Stimulated activated CD8-positive, alpha-beta memory T cell treated with anti-CD3 and anti-CD28 coated beads, Interleukin-4, amount 100 ng/mL, for 1 hour (primary cell): ENCODE measurements at places on chromosomes 2 and 18.

- DNase-seq = no peak
Measured at GRCh38 chr2:88126772-88127637, 857 bp downstream of the FABP1 start.

- DNase-seq = no peak
Measured at GRCh38 chr2:27831279-27832050, 58.7 kb downstream of the RBKS start.

GRCh38 chr2:71941726-71942525, 205.7 kb downstream of the CYP26B1 start:
- DNase-seq = no peak

- no peak for DNase-seq
Measured at GRCh38 chr2:202771336-202771735, 100.2 kb downstream of the ICA1L start.

GRCh38 chr2:101251844-101252407, 760 bp upstream of the CNOT11 start:
- DNase-seq = peak; percentile 1

DNA sequence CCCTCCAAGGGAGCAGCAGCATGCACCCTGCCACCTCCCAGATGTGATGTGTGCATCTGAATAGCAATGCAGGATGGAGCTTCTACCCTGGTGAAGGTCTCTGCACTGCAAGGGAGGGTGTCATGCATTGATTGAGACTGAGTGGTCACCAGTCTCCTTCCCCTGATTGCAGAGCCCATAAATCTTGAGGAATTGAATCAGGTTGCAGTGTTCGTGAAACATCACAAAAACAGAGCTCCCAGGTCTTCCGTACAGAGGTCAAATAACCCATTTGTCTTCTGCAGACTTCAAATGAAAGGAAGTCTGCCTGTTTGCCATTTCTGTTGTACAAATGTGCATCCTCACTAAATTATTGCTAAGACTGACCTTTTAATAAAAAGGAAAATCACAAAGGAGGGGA, 136.8 kb downstream of the WDSUB1 start:
- no peak for DNase-seq

DNA sequence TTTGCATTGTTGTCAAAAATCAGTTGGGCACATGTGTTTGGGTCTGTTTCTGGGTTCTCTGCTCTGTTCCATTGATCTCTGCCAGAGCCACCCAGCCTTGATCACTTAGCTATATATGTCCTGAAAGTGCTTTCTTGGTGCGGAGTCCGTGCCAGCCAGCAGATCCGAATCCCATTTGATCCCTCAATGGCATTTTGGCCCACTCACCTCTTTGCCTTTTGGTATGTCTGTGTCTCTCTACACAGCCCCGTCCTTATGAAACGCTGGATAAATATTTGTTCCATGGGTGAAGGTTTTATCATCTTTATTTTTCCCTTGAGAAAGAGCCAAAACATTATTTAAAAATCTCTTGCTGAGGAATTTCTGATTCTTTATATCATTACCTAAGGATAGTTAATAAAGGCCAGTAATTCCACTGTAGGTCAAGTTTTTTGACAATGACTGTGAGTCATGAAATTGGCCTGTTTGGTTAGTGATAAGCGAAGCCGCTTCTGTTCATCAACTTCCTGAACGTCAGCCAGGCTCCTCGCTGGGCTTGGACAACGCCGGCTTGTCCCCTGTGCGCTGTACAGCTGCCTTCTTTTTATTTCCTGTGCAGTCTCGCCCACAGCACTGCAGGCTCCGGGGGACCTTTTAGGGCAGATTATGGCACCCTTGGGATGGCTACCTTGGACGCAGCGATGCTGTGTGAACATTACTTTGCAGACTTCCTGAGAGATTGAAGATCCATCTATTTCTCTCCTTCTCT, 24.9 kb downstream of the MTCL1 start:
- DNase-seq = no peak

DNA sequence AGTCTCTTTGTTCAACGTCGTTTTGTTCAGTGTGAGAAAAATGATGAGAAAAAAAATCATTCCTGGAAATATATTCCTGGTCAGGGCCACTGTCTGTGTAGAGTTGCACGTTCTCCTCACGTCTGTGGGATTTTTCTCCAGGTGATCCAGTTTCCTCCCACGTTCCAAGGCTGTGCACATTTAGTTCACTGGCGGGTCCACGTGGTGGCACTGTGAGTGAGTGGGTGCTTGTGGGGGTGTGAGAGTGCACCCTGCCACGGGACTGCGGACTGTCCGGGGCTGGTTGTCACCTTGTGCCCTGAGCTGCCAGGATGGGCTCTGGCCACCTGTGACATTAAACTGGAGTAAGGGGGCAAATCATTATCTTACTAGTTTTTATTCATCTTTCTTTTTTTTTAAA, 30.3 kb upstream of the ACYP2 start:
- DNase-seq = no peak

GRCh38 chr2:52465287-52465686, 1302.3 kb upstream of the CHAC2 start:
- DNase-seq = no peak

GRCh38 chr2:201978986-201979385, 54.7 kb upstream of the FZD7 start:
- DNase-seq = no peak

DNA sequence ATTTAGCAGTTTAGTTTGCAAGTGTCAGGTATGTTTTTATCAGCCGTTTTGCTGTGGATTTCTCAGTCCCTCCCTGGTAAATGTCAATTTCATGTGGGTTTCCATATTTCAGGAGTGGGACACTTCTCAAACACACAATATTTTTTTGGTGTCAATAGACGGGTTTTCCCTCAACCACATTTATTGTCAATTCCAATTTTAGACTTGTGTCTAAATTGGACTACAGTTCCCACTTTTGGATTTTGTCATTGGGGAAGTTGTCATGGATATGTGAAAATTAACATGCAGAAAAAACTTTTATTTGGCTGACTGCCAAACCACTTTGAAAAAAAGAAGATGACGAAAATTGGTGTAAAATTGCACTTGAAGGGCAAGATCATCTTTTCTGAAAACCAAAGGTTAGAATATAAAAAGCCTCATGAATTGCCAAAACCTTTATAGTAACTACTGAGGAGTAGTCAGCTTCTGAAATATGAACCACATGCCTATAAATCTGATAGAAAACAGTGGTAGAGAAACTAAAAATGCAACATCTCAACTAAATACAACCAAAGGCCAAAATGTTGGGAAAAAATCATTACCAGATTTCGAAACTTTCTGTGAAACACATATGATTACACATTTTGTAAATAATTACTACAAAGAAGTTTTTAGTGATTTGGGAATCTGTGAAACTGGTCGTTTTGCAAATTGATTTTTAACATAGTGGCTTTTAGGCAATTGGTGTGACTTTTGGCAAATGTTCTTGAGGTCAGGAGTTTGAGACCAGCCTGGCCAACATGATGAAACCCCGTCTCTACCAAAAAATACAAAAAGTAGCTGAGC, 106.4 kb downstream of the BCL2L11 start:
- DNase-seq = no peak

- DNase-seq = no peak
Measured at GRCh38 chr2:41851554-41851953, 196.3 kb upstream of the PKDCC start.

DNA sequence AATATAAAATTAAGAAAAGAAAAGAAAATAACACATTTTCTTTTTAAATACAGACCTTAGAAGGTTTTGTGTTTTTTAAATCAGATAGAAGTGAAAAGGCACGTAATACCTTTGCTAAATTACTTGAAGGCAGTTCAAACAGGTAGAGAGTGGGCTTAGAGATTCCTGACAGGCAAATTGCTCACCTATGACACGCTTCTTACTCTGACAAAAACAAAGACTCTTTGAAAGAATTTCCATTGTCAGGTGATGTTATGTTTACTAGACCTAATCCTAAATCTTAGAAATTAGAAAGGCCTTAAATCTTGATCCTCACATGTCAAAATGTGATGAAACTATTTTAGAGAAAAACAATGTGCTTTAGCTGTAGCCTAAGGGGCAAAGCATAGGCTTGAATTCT, 522.9 kb downstream of the SOX11 start:
- DNase-seq = no peak

DNA sequence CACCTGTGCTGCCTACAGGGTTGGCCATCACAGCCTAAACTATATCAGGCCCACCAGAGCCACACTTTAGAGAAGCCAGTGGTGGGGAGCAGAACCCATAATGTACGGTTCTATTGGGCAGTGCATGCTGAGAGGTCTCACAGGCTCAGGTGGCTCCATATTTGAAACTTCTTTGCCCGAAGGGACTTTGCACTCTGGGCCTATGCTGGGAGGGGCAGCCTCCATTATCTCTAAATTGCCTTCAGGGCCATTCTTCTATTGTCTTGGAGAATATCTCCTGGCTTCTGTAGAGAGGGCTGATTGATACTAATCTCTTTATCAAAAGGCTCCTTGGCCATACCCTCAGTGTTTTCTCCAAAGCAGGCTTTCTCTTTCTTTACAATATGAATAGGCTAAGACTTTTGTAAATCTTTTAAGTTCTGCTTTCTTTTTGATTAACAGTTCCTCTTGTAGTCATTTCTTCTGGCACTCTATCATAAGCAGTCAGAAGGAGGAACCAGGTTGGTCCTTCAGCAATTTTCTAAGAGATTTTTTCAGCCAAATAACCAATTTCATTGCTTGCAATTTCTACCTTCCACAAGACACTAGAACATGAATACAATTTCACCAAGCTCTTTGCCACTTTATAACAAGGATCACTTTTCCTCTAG, 44.5 kb downstream of the RPE start:
- DNase-seq = no peak

DNA sequence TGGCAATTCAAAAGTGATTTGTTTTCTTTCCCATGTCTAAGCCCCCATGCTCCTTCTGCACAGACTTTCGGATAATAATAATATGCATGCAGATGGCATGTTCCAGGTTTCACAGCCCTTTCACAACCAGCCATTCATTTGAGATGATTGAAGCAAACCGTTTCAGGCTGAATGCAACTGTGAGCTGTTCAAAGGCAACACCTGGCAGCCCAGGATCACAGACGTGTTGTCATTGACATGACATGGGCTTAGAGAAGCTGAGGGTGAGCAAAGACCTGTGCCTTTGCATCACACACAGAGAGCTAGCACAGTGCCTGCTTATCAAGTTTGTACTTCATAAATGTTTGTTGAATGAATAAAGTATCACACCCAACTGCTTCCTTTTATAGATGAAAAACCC, 12.4 kb upstream of the ERMN start:
- no peak for DNase-seq

- no peak for DNase-seq
Measured at GRCh38 chr2:44916291-44916690, 25.2 kb upstream of the SIX3 start.

DNA sequence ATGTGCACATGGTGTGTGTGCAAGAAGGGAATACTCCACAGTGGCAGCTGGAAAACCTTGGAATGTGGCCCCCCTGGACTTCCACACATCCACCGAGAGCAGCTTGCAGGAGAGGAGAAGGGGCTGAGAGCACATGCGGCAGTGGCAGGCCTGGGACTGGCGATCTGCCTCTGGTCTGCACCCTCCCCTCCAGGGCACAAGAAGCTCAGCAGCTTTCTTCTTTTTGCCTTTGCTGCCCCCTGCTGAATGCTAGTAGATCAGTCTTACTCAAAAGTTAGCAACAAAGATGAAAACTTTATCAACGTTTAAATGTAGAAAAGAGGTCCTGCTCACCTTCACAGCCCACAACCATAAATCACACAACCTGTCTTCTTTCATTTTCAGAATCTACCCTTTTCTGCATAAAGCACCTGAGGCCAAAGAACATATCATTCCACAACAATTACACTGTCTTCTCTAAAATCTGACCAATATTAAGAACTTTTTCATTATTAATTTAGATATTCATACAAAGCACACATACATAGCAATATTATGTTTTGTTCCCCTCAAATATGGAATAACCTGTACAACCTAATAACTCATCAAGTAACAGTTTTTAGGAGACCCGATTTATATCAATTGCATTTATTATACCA, 34.6 kb downstream of the TGFBRAP1 start:
- no peak for DNase-seq

DNA sequence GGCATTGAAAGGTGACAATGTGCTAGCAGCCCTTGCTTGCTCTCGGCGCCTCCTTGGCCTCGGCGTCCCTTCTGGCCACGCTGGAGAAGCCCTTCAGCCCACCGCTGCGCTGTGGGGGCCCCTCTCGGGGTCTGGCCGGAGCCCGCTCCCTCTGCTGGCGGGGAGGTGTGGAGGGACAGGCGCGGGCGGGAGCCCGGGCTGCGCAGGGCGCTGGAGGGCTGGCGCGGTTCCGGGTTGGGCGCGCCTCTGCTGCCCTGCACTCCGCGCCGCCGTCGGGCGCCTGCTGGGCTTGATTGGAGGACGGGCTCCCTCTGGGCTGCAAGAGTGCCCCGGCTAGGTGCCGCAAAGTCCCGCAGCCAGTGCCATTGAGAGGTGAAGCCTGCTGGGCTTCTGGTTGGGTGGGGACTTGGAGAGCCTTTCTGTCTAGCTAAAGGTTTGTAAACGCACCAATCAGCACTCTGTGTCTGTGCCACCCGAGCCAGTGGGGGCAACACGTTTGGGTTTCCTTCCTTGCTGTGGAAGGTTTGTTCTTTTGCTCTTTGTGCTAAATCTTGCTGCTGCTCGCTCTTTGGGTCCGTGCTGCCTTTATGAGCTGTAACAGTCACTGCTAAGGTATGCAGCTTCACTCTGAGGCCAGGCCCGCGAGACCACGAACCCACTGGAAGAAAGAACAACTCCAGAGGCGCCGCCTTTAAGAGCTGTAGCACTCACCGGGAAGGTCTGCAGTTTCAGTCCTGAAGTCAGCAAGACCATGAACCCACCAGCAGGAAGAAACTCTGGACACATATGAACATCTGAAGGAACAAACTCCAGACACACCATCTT, 14.8 kb upstream of the IMP4 start:
- no peak for DNase-seq

- DNase-seq = no peak
Measured at GRCh38 chr18:75083761-75084160, 125.2 kb downstream of the PTGR3 start.

DNA sequence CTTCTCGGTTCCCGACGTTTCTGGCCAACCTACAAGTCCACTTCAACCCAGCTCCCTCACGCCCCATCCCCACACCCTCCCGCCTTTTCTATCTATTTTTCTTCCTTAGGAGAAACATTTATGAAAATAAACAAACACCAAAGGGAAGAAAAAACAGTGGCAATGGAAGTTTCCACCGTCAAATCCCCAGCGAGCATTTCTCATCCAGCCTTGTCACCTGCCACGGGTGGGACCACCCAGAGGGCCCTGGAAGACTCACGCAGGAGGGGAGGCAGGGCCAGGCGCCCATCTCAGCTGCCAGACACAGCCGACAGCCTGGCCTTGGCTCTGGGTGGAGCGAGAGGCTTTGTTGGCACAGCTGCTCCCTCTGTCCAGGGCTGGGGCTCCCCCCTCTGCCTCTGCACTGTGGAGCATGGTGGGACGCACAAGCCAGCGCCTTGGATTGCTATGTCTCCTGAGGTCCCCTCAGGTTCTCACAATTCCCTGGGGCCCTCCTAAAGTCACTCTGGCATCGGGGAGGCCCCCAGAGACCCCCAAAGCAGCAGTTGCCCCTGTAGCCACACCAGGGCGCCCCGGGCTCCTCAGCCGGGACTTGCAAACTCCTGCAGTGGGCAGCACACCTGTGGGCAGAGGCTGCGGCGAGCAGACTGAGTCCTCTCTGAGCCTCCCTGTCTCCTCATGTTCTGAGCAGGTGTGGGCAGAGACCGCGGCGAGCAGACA, 395.7 kb upstream of the SALL3 start:
- no peak for DNase-seq

- no peak for DNase-seq
Measured at GRCh38 chr2:153543635-153544071, 65.1 kb upstream of the RPRM start.
